Subcutaneous adipose tissue (tissue), 4 donors: ENCODE measurements at places on chromosomes 12 and 14. TPM values are rescaled to one million over a fixed set of nuclear protein-coding genes. Genes with fewer than 3 reads are reported as not detected.

The CTSG gene
- 2.9 TPM for total RNA-seq

The PRH2 gene
- total RNA-seq = not detected

The TAPBPL gene
- total RNA-seq = 20.7 TPM

The MYL6 gene
- 1,882 TPM for total RNA-seq

The HOTAIR gene
- 0.66 TPM for total RNA-seq

The BEST3 gene
- not detected for total RNA-seq
